T-helper 2 cell (primary cell): ENCODE measurements at places on chromosomes 4 and X.
A peak's percentile ranks its signal among the peaks of the same experiment; 100 is the strongest.

DNA sequence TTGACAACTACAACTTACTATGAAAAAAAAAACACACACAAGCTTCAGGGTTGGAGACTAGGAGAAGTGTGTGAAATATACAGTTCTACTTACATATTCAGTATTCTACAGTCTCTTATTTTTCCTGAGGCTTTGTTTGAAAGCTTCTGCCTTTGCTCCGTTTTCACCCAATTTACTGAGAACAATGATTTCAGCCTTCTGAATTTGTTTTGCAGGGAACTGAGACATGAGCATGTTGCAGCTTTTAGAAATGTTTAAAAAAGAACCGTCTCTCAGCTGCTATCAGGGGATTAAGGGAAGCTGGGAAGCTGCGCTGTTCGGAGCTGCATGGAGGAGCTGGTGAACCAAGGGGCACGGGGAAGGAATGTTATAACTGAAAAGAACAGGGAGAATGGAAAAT is 85.7 kb downstream of the QDPR start:
- no peak for DNase-seq

DNA sequence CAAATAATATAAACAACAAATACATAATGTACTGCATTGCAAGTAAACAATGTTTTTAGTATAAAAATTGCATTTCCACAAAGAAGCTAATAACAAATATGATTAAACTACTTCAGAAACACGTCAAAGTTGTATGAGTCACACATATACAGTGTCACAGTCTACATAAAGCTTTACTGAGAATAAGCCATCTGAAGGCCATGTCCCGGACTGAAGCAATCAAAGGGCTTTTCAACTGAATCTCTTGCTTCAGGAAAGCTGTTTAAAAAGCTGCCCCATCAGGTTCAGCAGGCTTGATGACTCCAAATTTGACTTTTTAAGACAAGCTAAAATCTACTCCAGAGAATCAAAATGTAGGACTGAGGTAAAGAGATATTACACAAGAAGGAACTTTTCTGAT is 1476.8 kb downstream of the ADGRL3 start:
- no peak for DNase-seq

GRCh38 chr4:123259676-123260646 is 136.6 kb upstream of the SPRY1 start:
- no peak for DNase-seq

- DNase-seq, result no peak
Measured at GRCh38 chr4:137896221-137896737, 345.9 kb downstream of the SLC7A11 start.

GRCh38 chr4:14871676-14872430 is 130.4 kb upstream of the CPEB2 start:
- DNase-seq, result peak; percentile 27

- DNase-seq, result no peak
Measured at GRCh38 chr4:20219521-20219920, 32.2 kb upstream of the SLIT2 start.

DNA sequence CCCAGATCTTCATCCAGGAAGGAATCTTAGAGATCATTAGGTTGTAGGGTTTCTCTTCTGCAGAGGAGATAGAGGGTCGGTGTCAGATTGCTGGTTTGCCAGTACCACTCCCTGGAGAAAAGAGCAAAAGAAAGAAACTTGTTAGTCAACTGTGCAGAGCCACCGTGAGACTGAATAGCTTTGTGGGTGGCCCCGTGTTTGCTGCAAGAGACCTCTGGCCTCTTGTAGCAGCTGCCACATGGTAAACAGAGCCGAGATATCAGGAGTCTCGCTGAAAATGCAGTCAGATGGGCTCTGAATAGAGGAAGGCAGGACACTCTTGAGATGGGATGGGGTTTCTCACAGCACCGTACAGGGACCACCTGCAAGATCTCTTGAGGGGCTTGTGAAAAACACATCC is 149.7 kb downstream of the PTTG2 start:
- no peak for DNase-seq

- no peak for DNase-seq
Measured at GRCh38 chr4:156889616-156890594, 81.7 kb downstream of the PDGFC start.

GRCh38 chr4:12926189-12927066 is 557.7 kb downstream of the RAB28 start:
- DNase-seq, result no peak

- DNase-seq, result no peak
Measured at GRCh38 chrX:903116-903515, 272.5 kb downstream of the SHOX start.

DNA sequence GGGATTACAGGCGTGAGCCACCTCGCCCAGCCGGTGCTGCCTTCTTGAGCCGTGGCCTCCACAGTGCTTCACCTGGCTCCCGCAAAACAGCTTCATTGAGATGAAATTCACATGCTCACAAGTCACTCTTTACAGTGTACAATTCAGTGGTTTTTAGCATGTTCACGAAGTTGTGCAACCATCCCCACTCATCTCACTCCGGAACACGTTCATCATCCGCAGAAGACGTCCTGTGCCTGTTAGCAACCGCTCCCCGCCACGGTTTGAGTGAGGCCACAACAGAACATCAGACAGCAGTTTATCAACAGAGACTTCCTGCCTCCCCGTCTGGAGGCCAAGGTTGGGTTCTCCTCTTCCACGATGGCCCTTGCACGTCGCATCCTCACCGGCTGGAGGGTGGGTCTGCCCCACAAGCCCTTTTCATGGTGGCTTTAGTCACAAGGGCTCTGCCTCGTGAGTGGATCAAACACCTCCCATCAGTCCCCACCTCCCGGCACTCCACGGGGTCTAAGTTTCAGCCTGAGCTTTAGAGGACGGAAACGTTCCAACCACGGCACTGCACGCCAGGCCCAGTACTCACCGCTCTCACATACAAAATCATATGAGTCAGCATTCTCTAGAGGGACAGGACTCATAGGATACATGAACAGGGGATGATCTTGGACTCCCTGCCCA is 29.6 kb upstream of the SPON2 start:
- peak; percentile 98 for DNase-seq

DNA sequence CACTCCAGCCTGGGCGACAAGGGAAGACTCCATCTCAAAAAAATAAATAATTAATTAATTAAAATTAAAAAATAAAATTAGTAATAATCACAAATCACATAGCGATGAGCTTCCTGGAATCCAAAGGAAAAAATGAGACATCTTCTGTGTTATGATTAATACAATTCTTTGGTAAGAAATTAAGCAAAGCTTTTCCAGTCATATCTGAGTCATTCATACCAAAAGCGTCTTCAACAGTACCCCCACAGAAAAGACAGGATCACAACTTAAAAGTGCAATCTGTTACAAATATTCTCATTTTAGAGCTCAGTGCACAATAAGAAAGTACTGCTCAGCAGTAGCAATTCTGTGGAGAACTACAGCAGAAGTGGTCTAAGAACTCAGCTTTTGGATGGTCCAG is 168.5 kb upstream of the MXRA5 start:
- DNase-seq, result no peak

- no peak for DNase-seq
Measured at GRCh38 chr4:35087218-35087617, 1157.1 kb downstream of the ARAP2 start.

DNA sequence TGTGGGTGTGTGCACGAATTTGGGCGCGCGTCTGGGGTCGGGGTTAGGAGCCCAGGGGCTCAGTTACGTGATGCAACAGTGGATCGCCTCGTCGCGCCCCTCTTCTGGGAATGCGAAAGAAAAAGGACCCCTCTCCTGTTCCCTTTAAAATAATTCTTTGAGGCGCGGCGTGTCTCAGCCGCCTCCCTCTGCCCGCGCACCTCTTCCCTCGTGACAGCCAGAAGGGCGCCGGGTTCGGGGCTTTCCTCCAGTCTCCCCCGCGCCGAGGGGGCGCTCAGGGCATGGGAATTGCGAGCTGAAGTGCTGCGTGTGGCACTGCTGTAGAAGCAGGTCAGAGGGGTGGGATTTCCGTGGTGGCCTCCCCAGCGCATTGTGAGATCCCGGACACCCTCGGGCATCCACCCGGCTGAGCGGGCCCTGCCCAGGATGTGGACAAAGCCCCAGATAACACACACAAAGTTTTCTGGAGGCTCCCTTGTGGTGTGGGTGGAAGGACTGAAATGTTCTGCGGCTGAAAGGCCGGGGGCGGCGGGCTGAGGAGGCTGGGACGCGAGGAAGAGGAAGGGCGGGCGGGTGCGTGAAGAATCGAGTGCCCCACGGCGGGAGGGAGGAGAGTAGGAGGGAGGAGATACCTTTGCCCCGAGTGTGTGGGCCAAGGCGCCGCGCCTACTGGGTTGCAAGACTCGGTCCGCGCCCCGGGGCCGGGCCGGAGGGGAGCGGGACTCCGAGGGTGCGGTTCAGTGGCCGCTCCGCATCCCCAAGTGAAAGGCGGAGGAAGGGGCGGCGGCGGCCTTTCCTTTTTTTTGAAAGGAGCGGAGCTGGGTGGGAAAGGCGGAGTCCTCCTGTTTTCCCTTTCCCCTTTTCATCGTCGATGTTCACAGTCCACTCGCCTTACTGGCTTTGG is 752 bp downstream of the SEPTIN11 start:
- peak; percentile 39 for DNase-seq

- no peak for DNase-seq
Measured at GRCh38 chr4:182245541-182246215, 2.5 kb downstream of the TENM3 start.

- DNase-seq, result no peak
Measured at GRCh38 chr4:40427128-40427527, 92.0 kb downstream of the CHRNA9 start.

- DNase-seq, result no peak
Measured at GRCh38 chrX:119573840-119574393, 446 bp upstream of the UBE2A start.
